PC-9 (cell line): ENCODE measurements at places on chromosomes 12 and 14.
A peak's percentile ranks its signal among the peaks of the same experiment; 100 is the strongest.

- DNase-seq, result peak; percentile 67
Observed at GRCh38 chr14:64504310-64504896, at the start of gene ZBTB1. ZBTB1 (plus strand) TSS chr14:64504770; CDS start chr14:64521505, 16,735 bp downstream.

GRCh38 chr12:28413460-28414109, 223.3 kb downstream of the CCDC91 start:
- DNase-seq, result no peak

GRCh38 chr14:61126603-61127498, 145.8 kb downstream of the SLC38A6 start:
- DNase-seq, result no peak

DNA sequence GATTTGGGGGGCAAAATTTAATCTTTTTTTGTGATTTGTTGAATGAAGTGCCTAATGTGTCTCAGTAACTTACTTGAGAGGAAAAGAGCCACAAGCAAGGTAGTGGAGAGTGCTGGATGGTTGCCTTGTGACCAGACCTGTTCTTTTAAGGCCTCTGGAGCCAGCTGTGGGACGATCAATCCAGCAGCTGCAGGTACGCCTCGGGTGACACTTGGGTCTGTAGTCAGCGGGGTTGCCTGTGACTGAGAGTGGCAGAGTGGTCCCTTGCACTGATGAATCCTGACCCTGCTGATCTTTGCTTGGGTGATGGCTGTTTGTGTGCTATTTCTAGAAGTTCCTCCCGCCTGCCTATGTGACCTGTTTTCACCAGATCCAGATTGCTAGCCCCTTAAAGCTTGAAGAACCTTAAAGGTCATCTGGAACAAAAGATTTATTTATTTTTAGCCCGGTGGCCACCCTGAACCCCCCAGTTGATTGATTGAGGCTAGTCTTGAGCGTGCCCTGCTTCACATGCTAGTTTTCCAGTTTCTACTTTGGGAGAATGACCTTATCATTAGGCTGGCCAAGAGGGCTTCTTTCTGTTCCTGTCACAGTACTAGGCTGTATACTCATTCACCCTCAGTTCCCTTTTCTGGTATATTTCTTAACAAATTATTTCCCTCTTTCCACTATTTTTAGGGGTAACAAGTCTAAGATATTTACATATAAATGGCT, 23.2 kb downstream of the PRKCH start:
- DNase-seq, result no peak

DNA sequence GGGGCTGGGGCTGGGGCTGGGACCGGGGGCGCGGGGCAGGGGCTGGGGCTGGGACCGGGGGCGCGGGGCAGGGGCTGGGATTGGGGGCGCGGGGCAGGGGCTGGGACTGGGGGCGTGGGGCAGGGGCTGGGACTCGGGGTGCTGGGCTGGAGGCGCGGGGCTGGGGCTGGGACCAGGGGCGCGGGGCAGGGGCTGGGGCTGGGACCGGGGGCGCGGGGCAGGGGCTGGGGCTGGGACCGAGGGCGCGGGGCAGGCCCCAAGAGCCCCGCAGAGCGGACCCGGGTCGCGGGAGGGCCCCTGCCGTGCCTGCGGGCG, 452 bp downstream of the P2RX2 start:
- no peak for DNase-seq
